NCI-H226 (cell line): ENCODE measurements at places on chromosomes 7 and 10.

- peak; percentile 9 for DNase-seq
Measured at GRCh38 chr7:116614499-116615262, 57.3 kb upstream of the MET start.

GRCh38 chr10:132520177-132520811, 17.3 kb upstream of the INPP5A start:
- DNase-seq: no peak

- DNase-seq: no peak
Measured at GRCh38 chr10:73785721-73786511, 510 bp downstream of the ZSWIM8 start.

GRCh38 chr10:110059925-110060324, 52.1 kb downstream of the ADD3 start:
- no peak for DNase-seq

DNA sequence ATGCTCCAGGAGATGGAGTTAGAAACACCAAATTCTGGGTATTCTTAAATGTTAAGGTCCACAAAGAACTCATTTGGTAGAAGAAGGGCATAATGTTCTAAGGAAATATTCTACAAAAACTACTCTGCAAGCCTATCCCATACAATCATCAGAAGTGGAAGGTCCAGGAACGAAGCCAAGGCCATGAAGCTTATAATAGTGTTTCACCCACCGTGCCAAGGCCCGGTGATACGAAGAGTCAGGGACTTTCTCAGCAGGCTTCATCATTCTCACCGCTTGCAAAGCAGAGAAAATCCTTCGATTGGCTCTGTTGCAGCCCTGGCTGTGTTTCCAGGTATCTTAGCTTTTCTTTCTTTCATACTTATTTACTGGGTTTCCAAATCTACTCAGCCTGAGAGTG, 351.9 kb upstream of the CELF2 start:
- DNase-seq: no peak

DNA sequence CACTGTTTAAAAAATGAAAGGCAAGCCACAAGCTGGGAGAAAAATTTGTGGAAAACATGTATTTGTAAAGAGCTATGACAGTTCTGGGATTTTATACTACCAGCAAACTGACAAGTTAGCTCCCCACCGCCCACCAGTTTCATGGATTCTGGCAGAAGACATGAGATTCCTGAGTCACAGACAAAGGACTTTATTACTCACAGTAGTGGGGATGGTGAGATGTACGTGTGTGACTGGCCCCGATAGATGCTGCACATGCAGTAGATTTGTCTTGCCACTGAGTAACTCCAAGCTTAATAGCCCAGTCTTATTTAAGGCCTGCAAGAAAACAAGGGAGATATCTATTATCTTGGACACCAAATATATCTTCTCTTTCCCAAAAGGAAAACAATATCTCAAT, 281.7 kb downstream of the AHR start:
- DNase-seq: no peak

DNA sequence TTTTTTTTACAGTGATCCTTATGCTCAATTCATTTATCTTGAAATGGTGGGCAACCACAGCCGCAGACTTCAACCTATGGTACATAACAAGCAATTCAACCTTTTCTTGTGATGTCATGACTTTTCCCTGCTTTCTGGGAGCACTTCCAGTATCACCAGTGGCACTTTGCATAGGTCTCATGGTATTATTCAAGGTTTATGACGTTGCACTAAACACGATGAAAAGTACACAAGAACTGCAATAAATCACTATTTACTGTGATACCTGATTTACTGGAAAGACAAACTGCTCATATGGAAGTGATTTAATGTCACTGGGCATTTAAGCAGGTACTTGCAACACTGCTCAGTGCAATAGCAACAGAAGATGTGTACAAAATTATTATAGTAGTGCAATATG, 251.7 kb upstream of the CXCL12 start:
- no peak for DNase-seq

DNA sequence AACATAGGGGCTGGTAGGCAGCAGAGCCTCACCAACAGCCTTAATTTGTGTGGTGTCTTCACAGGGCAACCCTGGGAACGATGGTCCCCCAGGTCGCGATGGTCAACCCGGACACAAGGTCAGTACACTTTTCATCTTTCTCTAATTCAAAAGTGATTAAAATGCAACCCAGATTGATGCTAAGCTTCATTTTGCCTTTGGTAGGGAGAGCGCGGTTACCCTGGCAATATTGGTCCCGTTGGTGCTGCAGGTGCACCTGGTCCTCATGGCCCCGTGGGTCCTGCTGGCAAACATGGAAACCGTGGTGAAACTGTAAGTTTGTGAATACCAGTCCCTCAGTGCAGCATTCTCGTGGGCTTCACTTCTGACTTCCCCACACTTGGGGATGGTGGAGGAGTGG, 30.9 kb downstream of the COL1A2 start:
- no peak for DNase-seq

DNA sequence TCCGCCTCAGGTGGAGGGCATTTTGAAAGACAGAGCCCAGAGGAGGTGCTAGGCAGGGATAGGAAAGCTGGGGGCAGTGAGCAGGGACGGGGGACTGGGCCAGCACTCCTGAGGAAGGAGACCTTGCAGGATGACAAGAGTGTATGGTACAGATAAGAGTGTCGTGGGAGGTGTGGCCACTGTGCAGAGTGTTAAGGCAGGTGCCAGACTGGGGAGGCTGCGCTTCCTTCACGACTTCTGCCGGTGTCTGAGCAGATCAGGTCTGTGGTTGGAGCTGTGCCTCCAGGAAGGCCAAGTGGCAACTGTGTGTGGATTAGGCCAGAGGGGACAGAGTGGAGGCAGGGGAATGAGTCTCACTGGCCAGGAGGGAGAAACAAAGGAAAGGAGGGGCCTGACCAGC, 161.7 kb downstream of the HIBADH start:
- DNase-seq: no peak

- DNase-seq: no peak
Measured at GRCh38 chr7:51980313-51980712, 663.7 kb upstream of the COBL start.

- no peak for DNase-seq
Measured at GRCh38 chr7:73429215-73429614, 4.4 kb upstream of the FZD9 start.

DNA sequence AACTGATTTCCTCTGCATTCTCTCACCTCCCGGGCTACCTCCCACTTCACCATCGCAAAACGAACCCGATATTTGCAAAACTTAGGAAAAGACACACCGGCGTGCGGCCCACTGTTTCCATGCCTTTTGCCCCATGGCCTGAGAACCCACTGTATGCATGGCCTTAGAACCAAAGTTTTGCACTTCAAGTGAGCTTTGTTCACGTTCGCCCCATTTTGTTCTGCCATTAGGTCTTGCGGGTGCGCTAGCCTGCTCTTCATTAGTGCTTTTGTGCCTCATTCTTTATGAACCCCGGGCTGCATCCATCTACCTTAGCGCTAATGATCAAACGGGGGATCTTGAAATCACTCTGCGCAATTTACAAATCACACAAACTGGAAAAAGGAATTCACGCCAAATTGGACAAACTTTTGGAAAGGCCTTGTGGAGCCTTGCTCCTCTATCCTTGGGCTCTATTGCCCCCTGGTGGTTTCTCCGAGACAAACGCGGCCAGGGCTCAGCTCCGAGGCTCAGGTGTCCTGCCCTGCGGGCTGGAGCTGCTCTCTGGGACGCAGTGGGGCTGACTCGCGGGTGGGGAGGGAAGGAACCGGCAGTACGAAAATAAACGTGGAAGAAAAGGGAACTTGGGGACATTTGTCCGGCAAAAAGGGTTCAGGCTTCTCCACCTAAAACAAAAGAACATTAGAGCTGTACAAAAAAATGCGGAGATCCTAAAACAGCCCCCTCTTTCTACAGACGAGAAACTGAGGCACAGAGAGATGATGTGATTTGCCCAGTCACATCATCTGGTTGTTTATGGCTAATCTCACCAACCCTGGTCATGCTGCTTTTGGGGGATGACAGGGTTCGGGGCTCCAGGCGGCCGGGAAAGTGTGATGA, 300.4 kb upstream of the NFE2L3 start:
- DNase-seq: peak; percentile 77

DNA sequence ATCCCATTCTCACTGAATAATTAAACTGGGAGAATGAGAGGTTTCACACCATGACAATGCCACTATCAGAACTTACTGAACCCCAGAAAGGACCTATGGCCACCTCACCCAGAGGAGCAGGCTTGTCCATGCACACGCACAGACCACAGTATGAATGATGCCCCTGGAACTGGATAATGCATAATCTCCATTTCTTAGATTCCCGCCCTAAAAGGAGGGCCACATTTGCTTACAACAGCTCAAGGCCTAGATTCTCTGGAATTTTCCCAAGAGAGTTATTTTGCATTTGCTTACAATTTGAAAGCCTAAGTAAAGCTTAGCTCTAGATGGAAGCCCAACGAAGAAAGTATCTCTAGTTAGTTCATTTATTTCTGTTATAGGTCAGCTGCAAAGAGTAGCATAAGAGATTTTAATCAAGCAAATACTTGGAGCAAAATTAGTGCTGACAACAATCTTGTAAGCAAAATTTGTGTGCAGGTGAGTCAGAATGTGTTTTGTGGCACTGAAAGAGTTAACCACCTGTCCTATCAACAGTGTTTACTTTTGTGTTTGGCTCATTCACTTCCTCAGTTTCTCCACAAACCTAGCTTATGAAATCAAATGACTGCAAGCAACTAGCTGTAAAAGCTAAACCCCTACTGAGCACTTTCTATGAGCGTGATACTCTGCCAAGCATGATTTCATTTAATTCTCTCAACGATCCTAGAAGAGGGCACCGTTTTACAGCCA, 32.1 kb downstream of the ELMO1 start:
- DNase-seq: no peak

GRCh38 chr10:123156078-123156477, 1.9 kb downstream of the BUB3 start:
- peak; percentile 48 for DNase-seq

DNA sequence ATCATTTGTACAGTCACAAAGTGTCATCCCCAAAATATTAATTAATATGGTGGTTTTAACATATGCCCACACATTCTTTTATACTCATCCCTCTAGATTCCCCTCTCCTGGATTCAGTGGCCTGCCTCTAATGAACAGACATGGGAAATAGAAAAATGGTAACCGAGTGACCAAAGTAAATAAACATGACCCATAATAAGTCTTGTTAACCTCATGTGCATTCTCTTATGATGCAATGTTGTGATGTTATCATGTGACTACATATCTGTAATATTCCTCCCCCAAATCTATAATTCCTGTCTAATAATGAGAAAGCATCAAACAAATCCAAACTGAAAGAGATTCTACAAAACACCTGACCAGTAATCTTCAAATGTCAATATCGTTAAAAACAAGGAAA, 164.5 kb upstream of the PRSS1 start:
- peak; percentile 41 for DNase-seq

GRCh38 chr7:28355635-28356319, 56.5 kb upstream of the CREB5 start:
- DNase-seq: no peak

- DNase-seq: no peak
Measured at GRCh38 chr10:125415006-125415633, 254.8 kb upstream of the CTBP2 start.

DNA sequence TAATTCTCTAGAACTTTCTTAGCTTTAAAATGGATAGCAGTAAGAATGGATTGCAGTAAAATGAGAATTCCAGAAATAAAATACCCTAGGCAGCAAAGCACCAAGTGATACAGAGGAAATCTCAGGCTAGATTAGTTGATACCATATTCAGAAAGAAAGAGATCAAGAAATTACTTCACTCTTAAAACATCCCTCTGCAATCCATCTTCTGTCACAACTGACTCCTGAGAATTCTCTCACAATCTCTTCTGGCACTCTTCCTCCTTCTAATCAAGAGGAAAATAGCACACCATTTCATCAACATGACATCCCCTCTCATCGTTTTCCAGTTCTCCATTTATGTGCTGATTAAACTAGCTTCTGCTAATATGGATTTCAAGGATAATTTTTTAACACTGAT, 42.2 kb upstream of the LAMB1 start:
- DNase-seq: peak; percentile 91

DNA sequence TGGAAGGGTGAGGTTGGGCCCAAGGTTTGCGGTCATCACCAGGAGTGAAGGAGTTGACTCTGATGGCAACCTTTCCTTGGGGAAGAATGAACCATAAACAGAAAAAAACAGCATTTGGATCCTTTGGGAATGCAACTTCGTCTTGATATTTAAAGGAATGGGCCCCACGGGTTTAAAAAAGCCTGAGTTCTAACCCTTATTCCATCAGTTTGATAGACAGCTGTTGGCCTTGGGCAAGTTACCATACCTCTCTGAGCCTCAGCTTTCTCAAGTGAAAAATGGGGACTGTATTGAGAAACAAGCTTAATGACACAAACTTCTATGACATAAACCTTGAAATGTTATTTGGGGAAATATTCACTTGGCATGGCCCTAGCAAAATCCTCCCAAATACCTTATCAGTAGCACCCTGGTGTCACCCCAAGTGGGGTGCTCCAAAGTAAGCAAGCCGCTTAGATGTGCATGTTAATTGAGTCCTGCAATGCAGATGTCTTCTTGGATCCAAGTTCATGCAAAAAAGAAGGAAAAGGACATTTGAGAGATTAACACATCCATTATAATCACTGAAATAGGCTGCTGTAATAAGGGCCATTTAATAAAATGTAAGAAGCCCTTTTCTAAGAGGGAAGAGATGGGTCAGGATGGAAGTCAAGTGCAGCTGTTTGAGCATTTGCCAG, 13.8 kb downstream of the MXI1 start:
- no peak for DNase-seq

- peak; percentile 95 for DNase-seq
Measured at GRCh38 chr10:78255796-78256638, 222.4 kb downstream of the RPS24 start.

DNA sequence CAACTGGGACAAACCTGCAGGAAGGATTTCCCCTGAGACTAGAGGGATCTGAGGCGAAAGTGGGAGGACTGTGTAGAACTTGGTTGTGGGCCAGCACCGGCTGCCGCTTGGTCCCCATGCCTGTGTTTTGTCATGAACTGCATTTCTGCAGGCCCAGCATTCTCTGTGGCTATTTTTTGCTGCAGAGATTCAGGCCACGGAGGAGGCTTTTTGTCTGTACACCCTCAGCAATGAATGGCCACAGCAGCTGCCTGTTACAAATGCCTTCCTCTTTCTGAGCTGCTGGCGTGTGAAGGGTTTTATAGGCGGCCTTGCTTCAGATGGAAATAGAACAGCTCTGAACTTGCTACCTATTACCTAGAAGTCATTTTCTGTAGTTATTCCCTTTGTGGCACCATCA, 164.4 kb downstream of the SH2D4B start:
- DNase-seq: no peak
